ENCODE measurements at places on chromosomes 1 and 21.

GRCh38 chr1:102886638-102887037 lies 221.7 kb downstream of the COL11A1 start:
- DNase-seq: no peak

GRCh38 chr1:157521056-157521455 lies 31.3 kb downstream of the FCRL5 start:
- DNase-seq: no peak

DNA sequence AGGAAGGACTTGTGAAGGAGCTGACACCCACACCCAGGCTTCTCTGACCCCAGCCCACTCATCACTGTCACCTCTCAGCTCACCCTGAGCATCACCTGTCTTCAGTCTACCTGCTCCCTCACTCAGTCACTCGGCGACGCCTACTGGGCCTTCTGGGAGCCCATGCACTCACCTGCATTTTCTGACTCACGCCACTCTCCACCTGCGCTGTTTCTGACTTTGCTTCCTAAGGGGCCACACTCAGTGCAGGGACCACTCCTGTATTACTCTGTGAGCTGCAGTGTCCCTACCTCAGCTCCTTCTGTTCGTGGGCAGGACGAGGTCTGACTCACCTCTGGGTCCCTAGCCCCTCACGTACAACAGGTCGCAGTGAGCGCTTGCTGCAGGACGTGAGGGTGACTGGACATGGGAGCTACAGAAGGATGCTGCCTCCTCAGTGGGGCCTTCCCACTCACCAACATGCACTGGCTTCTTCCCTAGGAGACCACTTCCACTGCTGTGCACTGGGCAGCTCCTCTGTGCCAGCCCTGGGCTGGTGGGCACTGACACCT lies 102.3 kb downstream of the GLIS1 start:
- DNase-seq: no peak

DNA sequence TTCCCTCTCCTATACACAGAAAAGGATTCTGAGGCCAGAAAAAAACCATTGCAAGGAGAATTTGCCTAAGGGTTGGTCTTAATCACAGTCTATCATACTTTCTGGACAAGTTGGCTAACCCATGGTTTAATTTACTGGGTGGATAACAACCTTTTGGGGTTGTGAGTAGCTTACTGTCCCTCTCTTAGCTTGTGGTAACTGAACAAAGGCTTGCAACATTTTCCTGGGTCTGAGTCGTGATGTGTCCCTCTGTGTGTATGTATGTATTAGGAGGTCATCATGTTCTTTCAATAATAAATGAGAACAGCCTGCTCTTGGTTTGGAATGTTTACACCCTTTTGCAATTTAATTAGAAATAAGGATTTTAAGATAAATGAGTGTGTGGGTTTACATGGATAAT lies 36.7 kb downstream of the PAPPA2 start:
- DNase-seq: no peak

DNA sequence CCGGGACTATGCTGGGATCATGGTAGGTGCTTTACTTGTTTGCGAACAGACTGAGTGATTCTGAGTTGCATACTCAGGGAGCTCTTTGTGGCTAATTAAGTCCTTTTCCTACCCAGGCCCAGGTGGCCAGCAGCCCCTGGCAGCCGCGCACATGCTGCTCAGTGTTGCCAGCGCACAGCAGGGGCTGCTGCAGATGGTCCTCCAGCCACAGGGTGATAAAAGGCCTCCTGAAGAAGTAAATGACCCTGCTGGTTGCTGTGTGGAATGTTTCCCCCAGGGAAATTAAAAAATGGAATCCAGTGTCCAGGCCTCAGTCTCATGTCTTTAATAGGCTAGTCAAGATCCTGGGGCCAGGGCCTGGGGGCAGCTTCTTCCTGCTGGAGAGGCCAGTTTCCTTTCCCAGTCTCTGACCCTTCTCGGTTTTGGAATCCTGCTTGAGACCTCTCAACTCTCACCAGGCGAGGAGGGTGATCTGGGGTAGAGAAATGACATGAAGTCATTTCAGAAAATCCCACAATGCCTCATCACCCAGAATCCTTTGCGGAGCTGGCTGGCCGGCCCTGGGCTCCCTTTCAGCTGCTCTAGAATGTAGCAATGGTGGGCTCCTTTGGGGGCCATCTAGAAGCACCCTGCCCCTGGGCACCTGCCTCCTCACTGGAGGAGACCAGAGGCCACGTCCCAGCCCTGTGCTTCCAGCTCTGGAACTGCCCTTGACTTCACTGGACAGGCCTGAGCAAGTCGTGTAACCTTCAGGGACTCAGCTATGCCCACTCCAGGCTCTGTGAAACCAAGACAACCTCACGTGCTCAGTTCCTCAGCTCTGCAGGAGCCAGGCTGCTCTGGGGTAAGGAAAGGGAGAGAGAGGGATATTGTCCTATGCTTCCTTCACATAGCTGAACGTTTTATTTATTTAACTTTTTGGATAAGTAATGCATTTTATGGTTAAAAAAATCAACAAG lies 131.4 kb downstream of the MRPS6 start:
- peak; percentile 91 for DNase-seq

GRCh38 chr1:174680101-174680500 lies 232.3 kb downstream of the GPR52 start:
- no peak for DNase-seq

DNA sequence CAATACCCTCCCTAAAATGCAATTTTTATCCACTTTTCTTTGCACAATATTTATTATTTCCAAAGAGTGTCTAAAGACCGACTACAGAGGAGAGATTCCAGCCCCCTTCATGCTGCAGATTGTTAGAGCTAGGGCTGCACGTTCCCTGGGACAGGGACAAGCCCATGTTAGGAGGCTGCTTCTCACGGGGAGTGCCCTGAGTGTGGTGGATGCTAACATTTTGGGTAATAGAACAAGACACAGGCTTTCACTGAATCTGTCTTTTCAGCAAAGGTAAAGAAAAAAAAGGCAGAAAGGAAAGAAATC lies 125.4 kb downstream of the RIPK4 start:
- DNase-seq: no peak

DNA sequence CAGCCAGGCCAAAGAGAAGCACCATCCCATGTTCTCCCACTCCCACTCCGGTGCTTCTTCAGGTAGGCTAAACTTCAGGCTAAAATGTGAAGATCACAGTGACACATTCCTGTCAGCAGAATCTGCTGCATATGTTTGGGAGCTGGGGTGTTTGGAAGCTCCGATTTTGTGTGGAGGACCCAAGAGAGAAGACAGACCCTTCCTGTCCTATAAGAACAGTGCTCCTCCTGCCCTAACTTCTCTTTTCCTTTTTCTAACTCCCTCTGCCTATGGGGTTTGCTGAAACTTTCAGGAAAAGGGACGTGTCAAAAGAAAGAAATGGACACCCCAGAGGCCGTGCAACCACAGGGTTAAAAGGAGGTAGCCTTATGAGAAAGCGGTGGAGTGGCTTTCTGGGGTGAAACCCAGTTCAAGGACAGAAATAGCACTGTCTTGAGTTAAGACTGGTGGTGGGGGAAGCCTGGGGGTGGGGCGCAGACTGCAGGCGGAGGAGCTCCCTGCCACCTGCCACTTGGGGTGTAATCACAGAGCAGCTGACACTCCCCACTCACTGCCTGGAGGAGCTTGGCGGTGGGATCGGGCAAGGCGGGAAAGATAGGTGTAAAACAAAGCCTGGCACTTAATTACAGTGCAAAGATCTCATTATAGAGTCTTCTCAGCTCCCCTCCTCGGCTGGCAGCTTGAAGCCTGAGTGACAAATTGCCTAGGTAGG lies 645 bp upstream of the TLR5 start:
- no peak for DNase-seq

DNA sequence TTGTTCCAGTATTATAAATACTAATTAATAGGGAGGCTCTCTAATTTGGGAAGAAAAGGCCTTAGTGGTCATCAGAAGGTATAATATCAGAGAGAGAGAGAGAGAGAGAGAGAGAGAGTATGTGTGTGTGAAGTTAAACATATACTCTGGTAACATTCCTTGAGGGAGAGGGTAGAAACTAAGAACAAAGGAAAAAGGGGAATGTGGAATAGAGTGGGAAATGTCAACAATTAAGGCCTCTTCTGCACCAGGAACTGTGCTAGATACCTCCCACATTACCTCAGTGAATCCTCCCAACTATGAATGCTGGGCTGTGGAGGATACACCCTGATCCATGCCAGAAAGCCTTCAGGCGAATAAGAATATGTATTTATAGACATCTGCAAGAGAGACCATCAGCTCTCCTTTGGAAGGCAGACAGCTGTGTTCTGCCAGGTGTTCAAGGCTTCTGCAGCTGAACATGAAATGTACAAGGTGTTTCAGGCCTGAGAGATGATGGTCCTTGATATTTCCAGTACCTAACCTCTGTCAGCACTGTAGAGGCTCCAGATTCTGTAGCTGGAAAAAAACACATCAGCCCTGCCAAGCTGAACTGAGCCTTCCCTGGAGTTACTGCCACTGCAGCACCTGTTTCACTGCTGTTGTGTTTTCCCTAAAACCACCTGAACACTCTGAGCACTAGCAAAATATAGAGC lies 29.1 kb downstream of the TBX15 start:
- no peak for DNase-seq

DNA sequence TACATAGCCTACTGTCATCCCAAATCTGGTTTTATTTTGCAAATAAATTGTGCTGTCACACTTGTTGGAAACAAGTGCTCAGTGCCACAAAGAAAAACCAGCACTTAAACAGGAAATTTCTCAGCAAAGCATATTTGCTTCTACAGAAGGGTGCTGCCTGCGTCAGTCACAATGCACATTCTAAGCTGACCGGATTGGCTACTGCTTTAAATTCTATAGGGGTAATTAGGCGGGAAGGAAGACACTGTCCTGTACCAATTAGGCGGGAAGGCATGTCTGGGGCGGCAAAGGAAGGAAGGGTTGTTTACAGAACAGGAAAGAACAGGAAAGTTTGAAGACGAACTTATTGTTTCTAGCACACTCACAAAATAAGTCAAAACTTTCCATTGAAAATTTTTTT lies 2.8 kb downstream of the IFI16 start:
- no peak for DNase-seq

DNA sequence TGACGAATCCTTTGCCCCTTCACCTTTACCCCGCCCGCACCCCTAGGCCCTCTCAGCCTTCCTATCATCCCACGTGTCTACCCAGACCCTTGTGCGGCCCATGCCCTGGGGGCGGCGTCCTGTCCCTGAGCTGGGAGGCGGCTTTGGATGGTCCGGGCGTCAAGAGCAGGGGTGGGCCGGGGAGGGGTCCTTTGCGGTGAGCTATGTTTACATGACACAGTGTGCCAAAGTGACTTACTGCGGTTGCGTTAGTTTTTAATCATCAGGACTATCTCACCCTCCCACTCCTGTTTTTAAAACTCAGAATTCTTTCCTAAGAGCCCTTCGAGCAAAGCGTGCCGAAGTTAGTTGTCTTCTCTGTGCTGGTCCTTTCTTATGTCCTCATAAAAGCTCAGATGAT lies 144.6 kb downstream of the PGBD5 start:
- no peak for DNase-seq

GRCh38 chr1:147574401-147574800 lies 33.1 kb downstream of the BCL9 start:
- no peak for DNase-seq

DNA sequence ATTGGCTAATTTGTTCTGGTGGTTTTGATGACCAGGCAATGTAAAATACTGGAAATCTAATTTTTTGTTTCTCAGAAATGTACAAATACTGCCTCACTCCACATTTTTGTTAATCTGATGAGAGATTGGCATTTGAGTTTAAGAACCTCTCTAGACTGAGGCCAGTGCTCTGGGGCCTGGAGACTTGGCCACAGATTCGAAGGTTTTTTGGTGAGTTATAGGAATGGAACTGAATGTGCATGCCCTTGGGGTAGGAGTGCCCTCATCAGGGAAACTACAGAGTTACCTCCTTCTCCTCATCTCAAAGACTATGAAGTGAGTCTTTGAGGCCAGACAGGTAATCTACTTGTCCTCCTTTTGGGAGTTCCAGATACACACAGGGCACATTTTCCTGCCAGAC lies 347.9 kb downstream of the LTN1 start:
- no peak for DNase-seq

DNA sequence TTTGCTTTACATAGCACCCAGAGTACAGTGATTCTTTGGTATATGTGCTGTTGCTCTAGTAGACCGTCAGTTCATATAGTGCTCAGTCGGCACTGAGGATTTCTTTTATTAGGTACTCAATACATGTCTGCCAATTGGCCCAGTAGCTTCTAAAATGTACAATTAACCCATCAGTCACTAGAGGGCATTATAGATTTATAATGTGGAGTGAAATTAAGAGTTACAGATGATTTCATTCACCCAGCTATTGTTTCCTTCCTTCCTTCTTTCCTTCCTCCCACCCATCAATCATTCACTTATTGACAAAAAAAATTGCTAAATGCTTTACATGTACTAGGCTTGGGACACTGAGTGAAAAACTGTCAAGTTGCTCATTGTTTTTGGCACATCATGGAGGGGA lies 263.6 kb upstream of the USP24 start:
- no peak for DNase-seq

GRCh38 chr1:158943059-158943458 lies 11.7 kb downstream of the PYHIN1 start:
- DNase-seq: no peak

- DNase-seq: no peak
Measured at GRCh38 chr1:20119347-20119746, at the start of gene PLA2G2D. Gene PLA2G2D, minus strand, starts transcription at chr1:20119536. Its CDS starts 38 bp downstream, at chr1:20119498.

GRCh38 chr1:226702957-226703831 lies 35.9 kb downstream of the ITPKB start:
- DNase-seq: peak; percentile 58

GRCh38 chr21:46540087-46540710 lies 64.7 kb downstream of the S100B start:
- no peak for DNase-seq

GRCh38 chr1:167708940-167709389 lies 12.8 kb upstream of the MPZL1 start:
- no peak for DNase-seq

DNA sequence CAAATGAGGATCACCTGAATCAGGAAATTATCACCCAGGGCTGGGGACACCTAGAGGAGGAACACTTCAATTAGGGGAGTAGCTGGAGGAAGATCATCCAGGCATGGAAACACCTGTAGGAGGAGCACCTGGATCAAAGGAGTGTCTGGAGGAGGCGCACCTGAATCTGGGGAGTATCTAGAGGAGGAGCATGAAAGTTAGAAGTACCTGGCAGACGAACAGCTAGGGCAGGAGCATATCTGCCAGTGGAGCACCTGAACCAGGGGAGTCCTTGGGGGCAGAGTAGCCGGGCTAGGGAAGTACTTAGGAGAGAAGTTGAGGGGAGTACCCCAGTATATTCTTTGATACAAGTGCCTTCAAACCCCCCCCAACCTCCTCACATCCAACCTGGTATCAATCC lies 1.3 kb downstream of the C1orf210 start:
- no peak for DNase-seq

GRCh38 chr21:34754690-34755647 lies 86.2 kb downstream of the CLIC6 start:
- no peak for DNase-seq

- DNase-seq: no peak
Measured at GRCh38 chr21:35059742-35060141, 10.6 kb upstream of the RUNX1 start.

- no peak for DNase-seq
Measured at GRCh38 chr1:77688939-77689338, 6.5 kb upstream of the ZZZ3 start.

DNA sequence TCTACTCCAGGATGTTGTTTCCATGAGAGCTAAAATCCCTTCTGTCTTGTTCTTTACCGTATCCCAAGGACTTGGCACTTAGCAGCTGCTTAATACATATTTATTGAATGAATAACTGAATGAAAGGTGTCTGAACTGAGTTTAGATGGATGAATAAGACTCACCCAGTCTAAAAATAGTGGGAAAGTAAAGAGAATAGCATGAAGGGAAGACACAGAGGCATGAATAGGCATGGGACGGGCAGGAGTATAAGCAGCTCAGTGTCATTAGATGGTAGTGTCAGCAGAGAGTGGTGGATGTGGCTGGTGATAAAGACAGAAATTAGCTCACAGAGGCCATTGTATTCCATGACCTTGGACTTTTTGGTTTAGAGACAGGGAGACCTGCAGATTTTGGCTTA lies 9.2 kb downstream of the IL12RB2 start:
- no peak for DNase-seq

Data from NCI-H1092 (cell line).